ENCODE measurements at places on chromosomes 7 and 10.

DNA sequence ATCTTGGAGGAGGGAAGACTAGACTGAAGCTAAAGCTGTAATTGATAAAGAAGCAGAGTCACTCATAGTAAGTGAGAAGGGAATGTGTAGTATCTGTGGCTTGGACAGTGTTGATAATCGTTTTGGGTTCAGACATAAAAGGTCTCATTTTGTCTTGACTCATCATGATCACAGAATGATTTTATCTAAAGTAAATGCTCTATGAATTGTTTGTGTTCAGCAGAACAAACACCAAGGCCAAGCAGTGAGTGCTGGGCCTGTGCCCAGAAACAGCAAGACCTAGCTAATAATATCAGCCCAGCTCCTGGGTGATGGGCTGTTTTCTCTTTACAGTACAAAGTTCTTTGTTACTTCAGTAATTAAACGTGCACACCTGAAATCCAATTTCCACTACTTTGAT lies 26.7 kb upstream of the CD36 start:
- no peak for DNase-seq

- no peak for DNase-seq
Measured at GRCh38 chr10:77970869-77971803, 44.6 kb upstream of the DLG5 start.

DNA sequence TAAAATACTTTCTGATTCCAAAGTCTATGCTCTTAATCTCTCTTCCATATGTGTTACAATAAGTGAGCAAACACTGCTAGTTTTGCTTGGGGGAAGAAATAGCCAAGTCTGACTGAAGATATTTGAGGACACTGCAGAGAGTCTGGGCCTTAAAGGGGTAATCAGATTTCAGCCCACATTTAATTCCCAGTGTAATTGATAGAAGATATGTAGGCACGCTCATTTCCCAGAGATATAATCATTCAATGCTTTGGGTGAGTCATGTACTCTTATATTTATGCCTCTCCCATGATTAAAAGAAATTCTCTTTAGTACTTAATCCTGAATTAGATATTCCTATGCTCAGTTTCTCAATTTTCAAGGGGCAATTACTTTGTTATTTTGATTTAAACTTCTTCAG lies 178.1 kb upstream of the POM121L12 start:
- no peak for DNase-seq

DNA sequence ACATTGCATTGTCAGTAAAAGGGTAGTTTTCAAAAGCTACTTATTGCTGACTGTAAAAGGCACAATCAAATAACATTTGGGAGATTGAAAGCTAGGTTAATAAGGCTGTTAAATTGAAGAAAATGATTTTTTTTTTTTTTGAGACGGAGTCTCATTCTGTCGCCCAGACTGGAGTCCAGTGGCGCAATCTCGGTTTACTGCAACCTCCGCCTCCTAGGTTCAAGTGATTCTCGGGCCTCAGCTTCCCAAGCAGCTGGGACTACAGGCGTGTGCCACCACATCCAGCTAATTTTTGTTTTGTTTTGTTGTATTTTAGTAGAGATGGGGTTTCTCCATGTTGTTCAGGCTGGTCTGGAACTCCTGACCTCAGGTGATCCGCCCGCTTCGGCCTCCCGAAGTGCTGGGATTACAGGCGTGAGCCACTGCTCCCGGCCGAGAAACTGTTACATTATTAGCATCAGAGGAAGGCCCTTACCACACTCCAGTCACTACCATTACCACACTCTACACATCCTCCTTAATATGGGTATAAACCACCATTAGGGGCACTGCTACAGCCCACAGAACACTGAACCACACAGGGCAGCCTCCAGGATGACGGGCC lies 1.0 kb downstream of the CYP51A1 start:
- no peak for DNase-seq

GRCh38 chr10:93711891-93712290 lies 9.5 kb upstream of the FRA10AC1 start:
- DNase-seq: no peak

- DNase-seq: no peak
Measured at GRCh38 chr10:132319853-132320653, 11.9 kb upstream of the LRRC27 start.
